ENCODE measurements at places on chromosomes 4 and X.

- no peak for DNase-seq
These were observed 20.7 kb upstream of the UCHL1 start for GRCh38 chr4:41236032-41236431.

- DNase-seq: no peak
These were observed 77.2 kb downstream of the JAKMIP1 start for GRCh38 chr4:6123116-6123515.

GRCh38 chrX:153974003-153974725, 1.6 kb downstream of the TMEM187 start:
- no peak for DNase-seq

- DNase-seq: no peak
These were observed 192.3 kb upstream of the NR3C2 start for GRCh38 chr4:148634476-148634875.

DNA sequence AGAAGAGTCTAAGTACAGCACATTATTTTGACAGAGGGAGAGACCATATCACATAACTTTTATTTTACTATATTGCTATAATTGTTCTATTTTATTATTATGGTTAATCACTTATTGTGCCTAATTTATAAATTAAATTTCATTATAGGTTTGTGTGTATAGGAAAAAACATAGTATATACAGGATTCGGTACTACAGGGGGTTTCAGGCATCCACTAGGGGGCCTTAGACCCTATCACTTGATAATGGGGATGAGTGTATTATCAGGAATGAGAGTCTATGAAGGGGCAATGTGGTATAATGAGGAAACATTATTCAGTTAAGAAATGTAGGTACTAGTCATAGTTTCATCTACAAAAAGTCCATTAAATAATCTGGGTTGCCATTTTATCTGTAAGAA, 833.1 kb downstream of the C4orf33 start:
- no peak for DNase-seq

DNA sequence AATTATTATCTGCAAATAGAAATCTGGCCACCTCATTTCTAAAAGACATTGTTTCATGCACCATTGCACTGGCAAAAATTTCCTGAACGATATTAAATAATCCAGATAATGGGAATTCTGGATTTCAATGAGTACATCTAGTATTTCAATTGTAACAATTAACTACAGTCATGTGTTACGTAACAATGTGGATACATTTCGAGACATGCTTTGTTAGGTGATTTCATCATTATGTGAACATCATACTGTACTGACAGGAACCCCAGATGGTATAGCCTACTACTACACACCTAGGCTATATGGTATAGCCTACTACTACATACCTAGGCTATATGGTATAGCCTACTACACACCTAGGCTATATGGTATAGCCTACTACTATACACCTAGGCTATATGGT, 14.8 kb downstream of the LAMTOR3 start:
- no peak for DNase-seq

- DNase-seq: no peak
These were observed 157.0 kb upstream of the DDIT4L start for GRCh38 chr4:100347241-100347640.

- DNase-seq: no peak
These were observed 45.3 kb downstream of the ANK2 start for GRCh38 chr4:113094802-113095201.

GRCh38 chr4:70586841-70587240, 5.2 kb upstream of the AMBN start:
- DNase-seq: no peak

GRCh38 chr4:67765401-67765800, 11.2 kb upstream of the GNRHR start:
- DNase-seq: no peak

DNA sequence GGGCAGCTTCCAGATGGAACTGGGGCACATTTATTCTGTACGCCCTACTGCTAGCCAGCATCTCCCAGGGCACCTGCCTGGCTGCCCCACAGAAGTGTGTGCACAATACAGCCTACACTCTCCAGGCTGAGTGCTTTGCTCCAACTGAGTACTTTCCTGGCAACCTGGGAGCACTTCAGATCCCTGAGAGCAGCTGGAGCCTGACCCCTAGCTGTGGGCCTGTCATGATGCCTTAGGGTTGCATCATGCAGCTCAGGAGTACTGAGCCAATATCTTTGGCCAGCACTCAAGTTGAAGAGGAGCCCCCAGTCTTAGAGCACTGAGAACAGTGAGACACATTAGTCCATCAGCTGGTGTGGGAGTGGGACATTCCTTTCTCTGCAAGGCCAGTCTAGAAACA, 321.9 kb downstream of the CFAP47 start:
- DNase-seq: no peak

DNA sequence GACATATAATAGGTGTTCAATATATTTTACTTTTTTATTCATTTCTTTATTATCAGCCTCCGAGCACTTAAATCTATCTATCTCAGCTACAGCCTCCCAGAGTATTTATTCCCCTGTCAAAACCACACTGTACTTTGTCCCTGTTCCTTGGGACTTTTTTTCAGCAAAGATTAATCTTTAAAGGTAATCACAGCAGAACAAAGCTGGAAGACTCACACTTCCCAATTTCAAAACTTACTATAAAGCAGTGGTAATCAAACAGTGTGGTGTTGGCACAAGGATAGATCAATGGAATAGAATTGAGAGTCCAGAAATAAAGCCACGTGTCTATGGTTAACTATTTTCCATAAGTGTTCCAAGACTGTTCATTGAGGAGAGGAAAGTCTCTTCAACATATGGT, 59.7 kb downstream of the KLHL13 start:
- no peak for DNase-seq

DNA sequence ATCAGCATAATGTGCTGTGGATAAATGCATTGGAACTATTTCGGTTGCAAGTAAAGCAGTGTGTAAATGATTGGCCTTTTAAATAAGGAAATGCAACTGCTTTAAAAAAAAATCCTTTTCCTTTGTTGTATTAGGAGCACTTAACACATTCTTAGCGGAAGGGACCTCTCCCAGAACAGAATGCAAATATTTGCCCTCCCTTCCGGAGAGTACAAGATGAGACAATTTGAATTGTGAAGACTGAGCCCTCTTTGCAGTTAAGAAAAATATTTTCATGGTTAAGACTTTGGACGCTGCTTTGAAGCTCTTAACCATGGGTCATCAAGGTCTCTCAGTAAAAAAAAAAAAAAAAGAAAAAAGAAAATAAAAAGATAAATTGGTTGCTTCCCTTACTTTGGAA, 9.5 kb upstream of the NOX1 start:
- DNase-seq: no peak

GRCh38 chrX:18390941-18391538, 34.4 kb upstream of the CDKL5 start:
- DNase-seq: no peak
